Stimulated activated naive CD8-positive, alpha-beta T cell treated with anti-CD3 and anti-CD28 coated beads, Interleukin-15, amount 100 ng/mL, for 72 hours (primary cell): ENCODE measurements at places on chromosomes 5 and 9.
A peak's percentile ranks its signal among the peaks of the same experiment; 100 is the strongest.

GRCh38 chr9:95189251-95190098, 128.0 kb downstream of the FANCC start:
- no peak for DNase-seq

DNA sequence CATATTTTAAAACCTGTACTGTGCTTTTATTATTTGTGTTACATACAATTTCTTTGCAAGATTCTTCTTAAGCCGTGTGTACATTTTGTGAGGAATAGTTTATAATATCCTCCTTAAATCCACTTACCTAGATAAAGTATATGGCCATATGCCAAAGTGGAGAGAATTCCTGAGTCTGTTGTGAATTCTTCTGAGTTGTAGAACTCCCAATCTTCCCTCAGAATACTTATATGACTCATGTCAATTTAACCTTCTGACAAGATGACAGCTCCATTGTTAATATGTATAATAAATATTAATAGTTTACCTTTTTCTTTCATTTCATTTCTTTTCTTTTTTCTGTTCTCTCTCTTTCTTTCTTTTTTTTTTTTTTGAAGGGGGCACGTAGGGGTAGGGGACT, 6.0 kb upstream of the RICTOR start:
- no peak for DNase-seq

- no peak for DNase-seq
Measured at GRCh38 chr5:5544094-5544663, 121.7 kb downstream of the ICE1 start.

GRCh38 chr5:64792469-64792868, 23.7 kb downstream of the CWC27 start:
- DNase-seq, result no peak

GRCh38 chr9:137044502-137045177, 1.3 kb downstream of the NPDC1 start:
- DNase-seq, result no peak

DNA sequence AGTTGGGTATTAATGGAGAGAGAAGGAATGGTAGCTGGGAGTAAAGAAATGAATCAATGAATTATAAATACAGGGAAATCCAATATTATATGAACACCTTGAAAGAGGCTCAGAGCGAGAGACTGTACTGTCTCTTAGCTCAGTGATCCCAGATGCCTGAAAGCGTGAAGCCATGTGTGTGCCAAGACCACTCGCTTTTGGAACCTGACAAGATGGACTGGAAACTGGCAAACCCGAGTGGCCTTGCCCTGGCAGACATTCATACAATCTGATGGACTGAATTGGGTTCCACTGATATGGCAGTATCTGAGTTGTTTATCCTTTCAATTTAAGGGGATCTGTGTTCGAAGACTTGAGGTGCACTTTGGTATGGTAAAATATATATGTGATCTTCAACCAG, 170.3 kb downstream of the ERCC6L2 start:
- DNase-seq, result no peak

DNA sequence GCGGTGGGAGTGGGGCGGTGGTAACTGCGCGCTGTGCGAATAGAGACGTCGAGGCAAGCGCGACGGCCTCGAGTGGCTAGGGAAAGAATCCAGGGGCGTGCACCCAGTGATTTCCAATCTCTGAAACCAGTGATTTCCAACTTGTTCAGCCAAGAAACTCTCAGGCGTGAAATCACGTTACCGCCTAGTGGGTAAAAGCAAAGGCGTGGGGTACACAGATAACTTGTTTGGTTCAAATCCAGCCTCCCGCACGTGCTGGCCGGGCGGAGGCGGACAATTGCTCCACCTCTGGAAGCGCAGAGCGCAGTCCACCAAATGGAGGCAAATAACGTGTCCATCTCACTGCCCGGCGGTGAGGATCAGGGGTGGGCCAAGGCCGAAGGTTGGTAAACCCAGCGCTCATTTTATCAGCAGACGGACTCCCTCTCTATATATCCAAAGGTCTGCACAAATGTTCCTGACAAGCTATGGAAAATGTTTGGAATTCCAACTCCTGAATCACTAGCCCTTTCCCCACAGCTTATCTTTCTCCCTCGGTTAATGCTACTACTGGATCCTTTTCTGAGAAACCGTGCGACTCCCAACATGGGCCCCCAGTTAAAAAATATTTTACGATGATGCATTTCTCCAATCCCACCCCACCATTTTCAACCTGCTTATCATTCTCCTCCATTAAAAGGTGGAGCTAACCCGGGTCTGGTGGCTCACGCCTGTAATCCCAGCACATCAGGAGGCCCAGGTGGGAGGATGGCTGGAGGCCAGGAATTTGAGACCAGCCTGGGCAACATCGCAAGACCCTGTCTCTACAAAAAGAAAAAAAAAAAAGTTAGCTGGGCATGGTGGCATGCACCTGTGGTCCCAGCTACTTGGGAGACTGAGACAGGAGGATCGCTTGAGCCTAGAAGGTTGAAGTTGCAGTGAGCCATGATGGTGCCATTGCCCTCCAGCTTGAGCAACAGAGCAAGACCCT, 950 bp upstream of the FNBP1 start:
- DNase-seq, result no peak

GRCh38 chr9:88536023-88536324, 996 bp downstream of the NXNL2 start:
- DNase-seq, result no peak

- DNase-seq, result no peak
Measured at GRCh38 chr9:98154678-98155077, 35.7 kb upstream of the TRIM14 start.

GRCh38 chr9:94918038-94918753, 191.7 kb downstream of the AOPEP start:
- no peak for DNase-seq

DNA sequence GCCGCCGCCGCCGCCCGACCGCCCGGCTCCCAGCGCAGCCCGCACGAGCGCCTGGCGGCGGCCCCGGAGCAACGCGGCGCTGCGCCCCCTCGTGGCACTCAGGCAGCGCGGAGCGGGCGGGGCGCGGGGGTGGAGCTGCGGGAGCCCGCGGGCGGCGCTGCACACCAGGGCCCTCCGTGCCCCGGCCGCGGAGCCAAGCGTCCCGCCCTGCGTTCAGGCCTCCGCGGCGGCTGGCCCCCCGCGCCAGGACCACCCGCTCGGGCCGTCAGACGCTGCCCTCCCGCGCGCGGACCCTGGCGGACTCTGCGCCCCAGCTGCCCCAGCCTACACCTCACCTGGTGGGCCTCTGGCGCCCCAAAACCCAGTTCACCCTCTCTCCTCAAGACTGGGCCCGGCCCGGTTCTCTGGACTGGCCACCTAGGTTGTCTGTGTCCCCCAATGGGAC, at the start of gene RASGEF1C:
Gene RASGEF1C, minus strand, starts transcription at position 75 of the 445 bp plus-strand sequence. CDS start 71,159 bp downstream, outside the sequence.
- DNase-seq, result peak; percentile 65

GRCh38 chr5:25295067-25295466, 650.3 kb upstream of the CDH10 start:
- no peak for DNase-seq

DNA sequence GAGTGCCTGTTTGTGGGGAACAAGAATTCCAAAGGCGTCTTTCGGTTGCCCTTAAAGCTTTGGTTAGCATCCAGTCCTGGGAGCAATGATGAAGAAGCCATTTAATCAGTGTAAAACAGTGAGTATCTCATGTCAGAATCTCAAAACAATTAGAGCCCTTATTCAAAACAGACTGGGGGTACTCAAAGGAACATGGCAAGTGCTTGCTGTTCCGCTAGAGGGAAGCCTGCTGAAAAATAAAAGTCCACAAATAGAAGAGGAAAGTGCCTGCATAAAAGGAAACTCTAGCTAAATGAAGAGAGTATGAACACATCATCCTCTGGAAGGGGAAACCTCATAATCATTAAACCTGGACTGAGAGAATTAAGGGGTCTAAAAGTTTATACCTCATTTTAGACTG, 26.4 kb downstream of the FBXL7 start:
- DNase-seq, result no peak

- DNase-seq, result peak; percentile 7
Measured at GRCh38 chr5:180129291-180130190, 58.0 kb upstream of the RNF130 start.

GRCh38 chr5:178211095-178212048, 7.0 kb downstream of the HNRNPAB start:
- DNase-seq, result no peak

- DNase-seq, result peak; percentile 88
Measured at GRCh38 chr9:70411930-70412831, 2.3 kb downstream of the KLF9 start.

DNA sequence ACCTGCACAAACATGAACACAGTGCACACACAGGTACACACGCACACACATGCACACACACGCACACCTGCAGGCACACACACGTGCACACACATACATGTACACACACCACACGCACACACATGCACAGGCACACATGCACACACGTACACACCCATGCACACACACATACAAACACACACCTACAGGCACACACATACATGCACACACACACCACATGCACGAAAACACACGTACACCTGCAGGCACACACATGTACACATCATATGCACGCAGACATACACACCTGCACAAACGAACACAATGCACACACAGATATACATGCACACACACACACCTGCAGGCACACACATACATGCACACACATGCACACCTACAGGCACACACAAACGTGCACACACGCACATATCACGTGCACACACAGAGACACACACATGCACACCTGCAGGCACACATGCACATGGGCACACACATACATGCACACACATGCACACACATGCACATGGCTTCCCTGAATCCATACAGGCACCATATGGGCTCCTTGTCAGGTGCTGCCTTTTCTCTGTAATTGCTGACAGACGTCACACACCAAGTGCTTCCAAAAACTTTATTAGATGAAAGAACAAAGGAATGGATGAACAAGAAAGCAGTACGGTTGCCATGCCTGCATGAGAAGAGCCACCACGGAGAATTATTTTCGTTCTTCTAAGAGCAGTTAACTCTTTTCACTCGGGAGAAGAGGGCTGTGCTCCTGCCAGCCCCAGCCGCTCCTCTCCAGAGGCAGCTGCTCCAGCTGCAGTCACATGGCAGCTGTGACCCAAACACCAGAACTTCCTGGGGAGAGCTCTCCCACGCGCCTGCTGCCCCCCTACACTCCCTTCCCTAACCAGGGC, 57.2 kb downstream of the EXD3 start:
- DNase-seq, result peak; percentile 6

- DNase-seq, result no peak
Measured at GRCh38 chr9:90523958-90524357, 118.7 kb downstream of the DIRAS2 start.
